ENCODE measurements at places on chromosomes 7 and 10. TPM values are rescaled to one million over a fixed set of nuclear protein-coding genes. Genes with fewer than 3 reads are reported as not detected.

GRCh38 chr10:26574783-26575182 is 122.7 kb upstream of the PDSS1 start:
- H3K27ac ChIP-seq, result no peak overlapping the region
- H3K36me3 ChIP-seq, result peaks cover 21% of the 10 kb centered on the region
- no peaks in the 10 kb centered on the region for H3K27me3 ChIP-seq
- no peaks in the 10 kb centered on the region for H3K4me1 ChIP-seq
- no peak overlapping the region for H3K4me3 ChIP-seq
- no peak for DNase-seq

The SLC26A5 gene
- total RNA-seq, result not detected

The KLF14 gene
- not detected for total RNA-seq

DNA sequence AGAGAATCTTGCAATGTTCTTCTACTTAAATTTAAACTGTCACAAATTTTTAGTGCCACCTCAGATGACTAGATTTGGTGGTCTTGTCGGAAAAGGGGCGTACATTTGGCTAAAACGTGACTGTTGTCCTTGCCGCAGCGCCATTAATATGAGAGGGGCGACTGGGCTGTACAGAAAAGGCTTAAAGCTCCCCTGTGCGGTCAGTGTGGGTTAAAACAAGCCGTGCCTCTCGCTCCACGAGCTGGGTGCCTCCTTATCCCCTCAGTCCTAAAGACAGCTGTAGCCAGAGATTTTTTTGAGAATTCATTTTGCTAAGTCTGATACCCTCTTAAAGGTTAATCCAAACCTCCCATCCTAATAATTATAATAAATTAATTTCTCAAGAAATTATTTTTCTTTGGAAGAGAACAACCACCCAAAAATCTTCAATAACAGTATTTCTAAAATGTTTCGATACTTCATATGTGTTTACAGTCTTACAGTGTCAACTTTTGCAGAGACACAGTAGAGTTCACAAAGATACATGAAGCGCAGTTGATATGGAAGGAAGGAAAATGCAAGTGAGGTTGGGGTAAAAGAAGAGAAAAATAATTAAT is 68.6 kb downstream of the C7orf25 start:
- no peak overlapping the region for H3K4me3 ChIP-seq
- DNase-seq, result peak; percentile 9
- peaks cover 6% of the 10 kb centered on the region for H3K27me3 ChIP-seq
- H3K27ac ChIP-seq, result no peak overlapping the region
- H3K4me1 ChIP-seq, result no peaks in the 10 kb centered on the region
- no peaks in the 10 kb centered on the region for H3K36me3 ChIP-seq

DNA sequence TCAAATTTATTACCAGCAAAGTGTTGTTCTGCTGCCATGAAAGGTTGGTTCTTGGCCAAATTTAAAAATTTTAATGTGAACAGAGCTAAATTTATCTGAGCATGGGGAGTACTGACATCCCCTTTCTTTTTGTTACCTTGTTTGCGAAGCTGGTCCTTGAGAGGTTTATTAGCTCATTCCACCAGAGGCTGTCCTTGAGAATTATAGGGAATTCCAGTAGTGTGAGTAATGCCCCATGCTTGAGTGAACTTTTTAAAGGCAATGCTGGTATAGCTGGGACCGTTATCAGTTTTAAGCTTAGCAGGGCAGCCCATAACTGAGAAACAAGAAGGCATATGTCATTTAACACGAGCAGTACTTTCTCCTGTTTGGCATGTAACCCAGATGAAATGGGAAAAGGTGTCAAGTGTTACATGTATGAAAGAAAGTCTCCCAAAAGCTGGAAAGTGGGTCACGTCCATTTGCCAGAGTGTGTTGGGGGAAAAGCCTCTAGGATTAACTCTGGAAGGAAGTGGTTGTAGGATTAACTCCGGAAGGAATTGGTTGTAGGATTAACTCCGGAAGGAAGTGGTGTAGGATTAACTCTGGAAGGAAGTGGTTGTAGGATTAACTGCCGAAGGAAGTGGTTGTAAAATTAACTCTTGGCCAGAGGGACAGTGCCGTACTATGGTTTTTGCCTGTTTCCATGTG is 37.3 kb upstream of the AKR1C2 start:
- no peak overlapping the region for H3K27ac ChIP-seq
- H3K4me3 ChIP-seq, result no peak overlapping the region
- no peaks in the 10 kb centered on the region for H3K36me3 ChIP-seq
- no peaks in the 10 kb centered on the region for H3K27me3 ChIP-seq
- no peaks in the 10 kb centered on the region for H3K4me1 ChIP-seq

The SORBS1 gene
- 3.7 TPM for total RNA-seq

The NUTM2E gene
- not detected for total RNA-seq

- H3K36me3 ChIP-seq, result peaks cover 38% of the 10 kb centered on the region
- no peak overlapping the region for H3K27ac ChIP-seq
Observed at GRCh38 chr10:11336722-11337162, 274.7 kb downstream of the USP6NL start.

DNA sequence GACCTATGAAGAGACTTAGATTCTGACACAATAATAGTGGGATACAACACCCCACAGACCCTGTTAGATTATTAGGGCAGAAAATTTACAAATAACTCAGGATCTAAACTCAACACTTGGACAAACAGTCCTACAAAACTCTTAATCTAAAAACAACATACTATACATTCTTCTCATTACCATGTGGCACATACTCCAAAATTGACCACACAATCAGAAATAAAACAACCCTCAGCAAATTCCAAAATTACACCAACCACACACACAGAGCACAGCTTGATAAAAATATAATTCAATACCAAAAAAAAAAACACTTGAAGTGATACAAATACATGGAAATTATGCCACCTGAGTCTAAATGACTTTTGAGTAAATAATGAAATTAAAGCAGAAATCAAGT is 7.8 kb downstream of the ZNF680 start:
- H3K36me3 ChIP-seq, result peaks cover 4% of the 10 kb centered on the region
- H3K4me3 ChIP-seq, result no peak overlapping the region
- no peak for DNase-seq

- no peaks in the 10 kb centered on the region for H3K27me3 ChIP-seq
- no peaks in the 10 kb centered on the region for H3K4me1 ChIP-seq
- DNase-seq, result no peak
- no peak overlapping the region for H3K27ac ChIP-seq
- H3K36me3 ChIP-seq, result no peaks in the 10 kb centered on the region
Observed at GRCh38 chr7:81534996-81535395, 234.9 kb downstream of the HGF start.

DNA sequence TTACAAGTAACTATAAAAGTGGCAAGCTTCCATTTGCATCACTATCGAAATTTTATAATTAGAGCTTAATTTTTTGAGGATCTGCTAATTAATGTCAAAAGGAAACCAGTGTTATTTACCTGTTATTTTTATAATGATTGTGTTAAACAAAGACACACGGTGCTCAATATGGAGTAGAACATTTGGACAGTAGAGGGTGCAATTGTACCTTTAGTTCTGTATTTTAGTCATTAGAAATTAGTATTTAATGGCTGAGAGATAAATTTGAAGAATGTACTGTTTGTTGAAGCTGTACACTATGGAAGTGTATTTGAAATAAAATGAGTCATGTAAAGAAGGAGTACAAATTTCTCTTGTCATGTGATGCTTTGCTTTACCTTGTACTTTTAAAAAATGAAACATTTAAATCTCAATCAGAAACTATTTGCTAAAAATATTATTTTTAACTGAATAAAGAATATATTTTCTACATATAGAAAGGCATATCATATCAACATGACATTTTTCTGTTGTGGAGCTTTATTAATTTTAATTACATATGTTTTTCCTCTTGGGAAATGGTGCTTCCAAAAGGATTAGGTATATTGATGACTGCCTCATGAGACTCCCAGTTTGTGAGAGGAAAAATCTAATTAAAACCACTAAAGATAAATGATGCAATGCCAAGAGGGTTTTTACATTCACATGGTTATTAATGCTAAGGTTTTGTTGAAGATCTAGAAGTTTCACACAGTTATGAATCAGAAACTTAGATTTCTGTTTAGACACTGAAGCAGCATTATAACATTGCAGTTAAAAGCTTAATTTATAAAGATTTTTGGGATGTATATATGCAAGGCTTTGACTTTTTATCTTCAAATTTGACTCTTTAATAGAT is 10.4 kb upstream of the PRKG1 start:
- H3K4me3 ChIP-seq, result no peak overlapping the region
- no peaks in the 10 kb centered on the region for H3K36me3 ChIP-seq
- no peak for DNase-seq
- H3K4me1 ChIP-seq, result no peaks in the 10 kb centered on the region
- H3K27me3 ChIP-seq, result peaks cover under 1% of the 10 kb centered on the region
- no peak overlapping the region for H3K27ac ChIP-seq

DNA sequence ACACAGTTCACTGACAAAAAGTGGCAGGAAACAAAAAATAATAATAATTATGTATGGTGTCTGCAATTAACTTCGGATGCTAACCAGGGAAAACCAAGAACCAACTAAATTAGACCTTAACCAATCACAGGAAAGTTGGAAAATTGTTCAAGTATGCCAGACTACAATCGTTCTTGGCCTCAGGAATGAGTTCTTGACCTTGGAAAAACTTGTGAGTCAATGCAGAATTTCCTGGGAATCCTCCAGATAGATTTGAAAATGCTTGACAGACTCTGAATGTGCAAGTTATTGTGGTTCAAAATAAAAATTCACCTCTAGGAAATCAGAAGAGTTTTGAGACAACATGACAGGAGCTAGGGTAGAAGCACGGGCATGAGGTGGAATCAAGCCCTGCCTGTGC is 171.5 kb downstream of the C7orf25 start:
- no peaks in the 10 kb centered on the region for H3K36me3 ChIP-seq
- H3K27me3 ChIP-seq, result no peaks in the 10 kb centered on the region
- DNase-seq, result no peak
- H3K4me1 ChIP-seq, result no peaks in the 10 kb centered on the region
- no peak overlapping the region for H3K27ac ChIP-seq
- H3K4me3 ChIP-seq, result no peak overlapping the region

DNA sequence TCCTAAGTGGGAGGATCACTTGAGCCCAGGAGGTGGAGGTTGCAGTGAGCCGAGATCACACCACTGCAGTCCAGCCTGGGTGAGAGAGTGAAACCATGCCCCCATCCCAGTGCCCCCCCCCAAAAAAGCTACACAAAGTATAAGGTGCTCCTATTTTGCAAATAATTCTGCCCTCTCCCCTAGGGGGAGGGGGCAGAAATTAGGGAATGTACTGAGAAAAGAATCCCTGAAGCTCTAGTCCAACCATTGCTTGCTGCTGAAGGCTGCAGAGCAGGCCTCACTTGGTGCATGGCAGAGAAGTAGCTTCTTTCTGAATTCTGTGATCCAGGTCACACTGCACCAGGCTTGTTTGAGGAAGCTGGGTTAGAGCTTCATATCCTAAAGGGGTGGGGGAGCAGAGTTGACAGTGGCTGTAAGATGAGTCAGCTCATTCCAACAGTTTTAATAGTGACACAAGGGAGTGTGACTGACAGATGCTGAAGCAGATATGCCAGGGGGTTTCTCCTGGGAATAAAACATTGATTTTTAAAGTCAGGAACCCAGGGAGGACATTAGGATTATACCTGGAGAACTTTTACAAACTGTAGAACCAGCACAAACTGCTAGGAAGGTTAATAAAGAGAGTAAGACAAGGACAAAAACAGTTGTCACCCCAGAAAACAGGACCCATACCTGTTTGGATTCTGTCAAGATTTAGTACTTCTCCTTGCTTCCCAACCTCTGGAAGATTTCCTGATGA is 32.8 kb upstream of the STRIP2 start:
- DNase-seq, result no peak
- peaks cover 27% of the 10 kb centered on the region for H3K36me3 ChIP-seq
- H3K27ac ChIP-seq, result no peak overlapping the region
- H3K4me3 ChIP-seq, result no peak overlapping the region

- DNase-seq, result no peak
- no peak overlapping the region for H3K27ac ChIP-seq
- no peaks in the 10 kb centered on the region for H3K4me1 ChIP-seq
- H3K27me3 ChIP-seq, result no peaks in the 10 kb centered on the region
Observed at GRCh38 chr10:49748006-49748405, 14.1 kb downstream of the OGDHL start.

DNA sequence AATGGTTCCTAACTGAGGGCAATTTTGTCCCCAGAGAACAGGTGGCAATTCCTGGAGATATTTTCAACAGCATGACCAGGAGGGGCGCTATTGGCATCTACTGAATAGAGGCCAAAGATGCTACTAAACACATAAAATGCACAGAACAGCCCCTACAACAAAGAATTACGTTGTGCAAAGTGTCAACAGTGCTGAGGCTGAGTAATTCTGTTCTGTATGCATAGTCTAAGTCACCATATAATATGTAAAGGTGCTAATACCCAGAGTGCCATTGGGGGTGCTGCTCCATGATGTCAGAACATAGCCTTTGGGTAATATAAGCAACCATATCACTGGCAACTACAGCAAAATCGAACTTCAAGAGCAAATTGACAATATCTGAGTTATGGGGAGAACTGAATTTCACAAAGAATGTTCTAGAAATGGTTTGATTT is 213.3 kb upstream of the PHYHIPL start:
- no peak for DNase-seq
- no peaks in the 10 kb centered on the region for H3K4me1 ChIP-seq
- H3K36me3 ChIP-seq, result no peaks in the 10 kb centered on the region
- no peak overlapping the region for H3K4me3 ChIP-seq
- no peaks in the 10 kb centered on the region for H3K27me3 ChIP-seq
- H3K27ac ChIP-seq, result no peak overlapping the region

The SPDYE2 gene
- total RNA-seq, result 0.39 TPM

The OPN1SW gene
- total RNA-seq, result not detected

- DNase-seq, result no peak
- no peaks in the 10 kb centered on the region for H3K27me3 ChIP-seq
- no peak overlapping the region for H3K4me3 ChIP-seq
- H3K36me3 ChIP-seq, result no peaks in the 10 kb centered on the region
- H3K4me1 ChIP-seq, result no peaks in the 10 kb centered on the region
Observed at GRCh38 chr10:69684020-69684980, 54.3 kb downstream of the FAM241B start.

The CYTH3 gene
- 14.3 TPM for total RNA-seq

The GNAT3 gene
- not detected for total RNA-seq

- no peaks in the 10 kb centered on the region for H3K27me3 ChIP-seq
- no peaks in the 10 kb centered on the region for H3K36me3 ChIP-seq
- H3K4me3 ChIP-seq, result no peak overlapping the region
- H3K4me1 ChIP-seq, result peaks cover 11% of the 10 kb centered on the region
Observed at GRCh38 chr10:11442001-11442773, 169.3 kb downstream of the USP6NL start.

The RAPGEF5 gene
- not detected for total RNA-seq

The MAGI2 gene
- total RNA-seq, result not detected

DNA sequence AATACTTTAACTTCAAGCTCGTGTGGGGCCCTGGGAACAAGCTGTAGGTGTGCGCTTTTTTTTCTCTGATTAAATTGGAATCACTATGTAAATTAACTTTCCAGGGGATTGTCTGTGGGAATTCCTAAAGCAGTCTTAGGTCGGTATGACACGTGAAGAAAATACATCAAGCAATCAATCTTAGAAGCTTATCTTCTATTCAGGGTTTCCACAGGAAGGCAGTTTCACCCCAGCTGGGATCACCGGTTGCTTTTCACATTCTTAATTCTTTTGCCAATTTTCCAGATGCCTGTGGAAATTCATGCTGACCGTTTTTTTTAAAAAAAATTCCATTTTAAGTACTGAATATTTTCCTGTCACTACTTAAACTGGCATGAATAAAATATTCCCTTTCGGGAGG is 41.9 kb downstream of the CAMK1D start:
- H3K4me1 ChIP-seq, result no peaks in the 10 kb centered on the region
- H3K4me3 ChIP-seq, result no peak overlapping the region
- no peaks in the 10 kb centered on the region for H3K36me3 ChIP-seq
- no peak for DNase-seq
- H3K27ac ChIP-seq, result no peak overlapping the region
- no peaks in the 10 kb centered on the region for H3K27me3 ChIP-seq

Data from CD4-positive, CD25-positive, alpha-beta regulatory T cell (primary cell).